ENCODE measurements at places on chromosomes 2 and 18.

DNA sequence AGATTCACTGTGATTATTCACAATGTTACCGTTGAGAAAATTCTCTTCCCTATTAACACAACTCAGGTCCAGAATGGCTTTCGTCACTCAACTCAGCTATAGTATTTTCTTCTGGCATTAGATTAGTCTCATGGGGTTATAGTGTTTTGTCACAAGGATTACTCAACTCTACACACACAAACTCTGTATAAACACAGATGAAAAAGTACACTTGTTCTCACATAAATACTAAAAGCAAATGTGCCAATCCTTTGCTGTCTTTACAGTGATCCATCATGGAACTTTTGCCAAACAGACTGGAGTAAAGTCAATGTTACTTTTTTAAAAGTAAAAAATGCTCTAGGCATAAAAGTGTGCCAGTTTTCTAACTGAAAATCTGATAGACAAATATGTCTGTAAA, 267.6 kb downstream of the RBM43 start:
- no peak for DNase-seq

DNA sequence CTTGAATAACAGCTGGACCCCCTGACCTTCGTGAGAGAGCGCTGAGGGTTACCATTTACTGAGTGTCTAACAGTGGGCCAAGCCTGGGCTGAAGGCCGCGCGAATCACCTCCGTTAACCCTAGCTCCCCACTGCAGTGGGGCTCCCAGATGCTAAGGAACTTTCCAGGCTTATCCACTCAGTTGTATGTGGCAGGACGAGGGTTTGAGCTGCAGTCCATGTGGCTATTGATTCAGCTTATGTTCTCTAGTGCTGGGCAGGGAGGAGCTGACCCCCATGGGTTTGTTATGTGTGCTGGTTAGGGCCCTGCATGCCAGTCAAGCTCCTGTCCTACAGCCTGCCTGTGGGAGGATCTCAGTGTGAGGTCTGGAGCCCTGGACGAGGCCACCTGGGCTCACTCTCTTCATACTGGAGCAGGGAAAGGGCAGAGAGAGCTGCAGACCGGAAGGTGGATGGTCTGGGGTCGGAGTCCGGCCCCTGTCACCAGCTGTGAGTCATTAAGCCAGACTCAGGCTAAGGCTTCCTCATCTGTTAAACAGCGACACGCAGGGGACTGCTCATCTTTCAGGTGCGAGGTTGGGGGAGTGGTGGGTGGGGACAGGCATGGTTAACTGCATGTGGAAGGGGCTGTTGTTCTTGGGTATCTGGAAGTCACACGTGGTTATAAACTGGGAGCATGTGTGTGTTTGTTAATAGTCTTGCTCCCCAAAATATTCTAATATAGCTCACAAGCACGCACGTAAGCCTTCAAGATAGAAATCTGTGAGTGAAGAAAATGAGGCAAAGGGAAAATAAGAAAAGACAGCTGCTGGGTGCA, 6.6 kb downstream of the PSD4 start:
- no peak for DNase-seq

DNA sequence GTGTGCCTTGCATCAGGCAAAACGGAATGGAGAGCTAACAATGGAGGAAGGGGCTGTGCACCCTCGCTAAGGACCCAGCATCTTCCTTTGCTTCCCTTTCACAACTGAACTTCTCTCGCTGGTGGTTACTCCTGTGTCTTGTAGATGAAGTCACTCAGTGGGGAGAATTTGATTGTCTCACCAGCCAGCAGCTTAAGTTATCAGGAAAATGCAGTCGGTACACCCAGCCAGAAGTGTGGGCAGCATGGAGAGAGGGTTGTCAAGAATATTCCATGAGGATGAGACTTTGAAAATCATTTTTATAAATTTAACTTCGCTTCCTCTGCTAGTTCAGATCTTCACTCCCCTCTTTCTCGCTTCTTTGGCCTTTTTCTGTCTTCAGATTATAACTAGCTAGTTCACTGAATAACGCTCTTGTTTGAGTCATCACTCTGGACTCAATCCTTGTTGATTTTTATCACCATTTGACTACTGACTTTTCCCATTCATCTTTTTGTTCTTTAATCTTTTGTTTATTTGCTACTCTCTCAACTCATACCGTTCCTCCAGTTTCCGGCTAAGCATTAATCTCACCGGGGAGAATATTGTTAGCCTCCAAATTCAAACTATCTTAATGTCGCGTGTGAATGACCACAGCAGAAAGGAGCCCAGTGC, 221.7 kb downstream of the CD226 start:
- no peak for DNase-seq

- DNase-seq = no peak
Observed at GRCh38 chr2:74050151-74050550, 65.4 kb downstream of the TET3 start.

DNA sequence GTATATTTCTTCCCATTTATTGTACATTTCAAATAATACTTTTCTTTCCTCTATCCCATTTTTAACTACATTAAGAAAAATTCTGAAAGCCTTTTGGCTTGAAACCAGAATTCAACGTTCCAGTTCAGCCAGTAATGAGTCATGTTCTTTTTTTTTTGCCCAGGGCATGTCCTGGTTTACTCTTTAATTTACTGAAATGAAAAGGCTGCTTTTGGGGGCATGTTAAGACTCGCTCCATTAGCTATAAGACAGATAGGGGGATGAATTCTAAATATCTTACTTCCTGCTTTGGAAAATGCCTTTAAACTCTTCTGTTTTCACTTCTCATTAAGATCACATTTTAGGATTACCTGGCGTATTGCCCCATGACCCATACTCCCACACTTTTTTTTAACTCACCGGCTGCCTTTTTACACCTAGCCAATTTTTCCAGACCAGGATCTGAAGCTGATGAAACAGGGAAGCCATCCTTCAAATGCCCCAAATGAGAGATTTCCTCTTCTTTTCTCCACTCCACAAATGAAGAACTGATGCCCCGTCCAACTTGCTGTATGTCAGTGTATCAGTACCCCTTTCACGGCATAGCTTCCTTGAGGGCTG, 585 bp downstream of the ABCA12 start:
- DNase-seq = peak; percentile 72

- no peak for DNase-seq
Observed at GRCh38 chr2:51293566-51294200, 261.8 kb upstream of the NRXN1 start.

DNA sequence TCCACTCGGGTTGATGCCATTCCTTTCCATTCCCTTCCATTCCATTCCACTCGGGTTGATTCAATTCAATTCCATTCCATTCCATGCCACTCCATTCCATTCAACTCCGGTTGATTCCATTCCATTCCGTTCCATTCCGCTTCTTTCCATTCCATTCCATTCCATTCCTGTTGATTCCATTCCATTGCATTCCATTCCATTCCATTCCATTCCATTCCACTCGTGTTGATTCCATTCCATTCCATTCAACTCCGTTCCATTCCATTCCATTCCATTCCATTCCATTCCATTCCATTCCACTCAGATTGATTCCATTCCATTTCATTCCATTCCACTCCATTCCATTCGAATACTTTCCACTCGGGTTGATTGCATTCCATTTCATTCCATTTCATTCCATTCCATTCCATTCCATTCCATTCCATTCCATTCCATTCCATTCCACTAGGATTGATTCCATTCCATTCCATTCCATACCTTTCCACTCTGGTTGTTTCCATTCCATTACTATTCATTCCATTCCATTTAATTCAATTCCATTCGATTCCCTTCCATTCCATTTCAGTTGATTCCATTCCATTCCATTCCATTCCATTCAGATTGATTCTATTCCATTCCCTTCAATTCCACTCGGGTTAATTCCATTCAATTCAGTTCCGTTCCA, 1141.8 kb downstream of the RPIA start:
- no peak for DNase-seq

- DNase-seq = no peak
Observed at GRCh38 chr2:88942798-88943197, 251.3 kb downstream of the RPIA start.

GRCh38 chr2:47309472-47309951, 93.4 kb upstream of the MSH2 start:
- DNase-seq = no peak

DNA sequence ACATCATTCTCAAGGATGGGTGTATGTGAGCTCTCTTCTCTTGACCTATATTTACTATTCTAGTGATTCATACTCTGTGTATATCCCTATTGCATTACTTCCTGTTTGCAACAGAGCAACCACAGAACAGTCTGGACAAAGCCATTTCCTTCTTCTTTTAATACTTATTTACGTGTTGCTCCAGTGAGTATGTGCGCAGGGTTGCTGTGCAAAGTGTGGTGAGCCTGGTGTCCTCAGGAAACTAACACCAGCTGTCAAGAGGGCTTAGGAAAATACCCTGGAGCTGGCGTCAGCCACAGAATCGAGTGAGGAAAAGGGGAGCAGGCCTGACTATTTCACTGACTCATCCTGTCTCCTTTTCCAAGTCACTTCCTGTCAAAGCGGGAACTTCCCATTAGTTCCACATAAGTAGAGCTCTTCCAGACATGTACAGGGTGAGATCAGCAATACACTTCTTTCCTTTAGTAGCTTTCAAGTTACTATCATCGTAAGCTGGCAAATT, 214.1 kb upstream of the COPS8 start:
- DNase-seq = no peak

DNA sequence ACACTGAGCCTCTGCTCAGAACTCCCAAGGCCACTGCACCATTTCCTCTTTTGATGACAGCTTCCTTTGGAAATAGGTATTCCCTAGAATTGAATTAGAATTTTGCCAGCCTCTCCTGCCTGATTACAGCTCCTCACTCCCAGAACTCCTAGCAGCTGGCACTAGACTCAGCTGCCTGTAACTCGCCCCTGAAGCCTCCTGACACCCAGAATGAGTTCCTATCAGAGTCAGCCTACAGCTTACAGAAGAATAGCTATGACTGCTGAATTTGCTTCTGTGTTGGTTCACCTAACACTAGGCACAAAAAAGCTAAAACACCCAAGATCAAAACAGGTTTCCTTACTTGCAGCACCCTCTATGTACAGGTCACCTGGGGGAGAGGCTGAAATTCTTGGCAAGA, 108.2 kb upstream of the PTPRM start:
- no peak for DNase-seq

DNA sequence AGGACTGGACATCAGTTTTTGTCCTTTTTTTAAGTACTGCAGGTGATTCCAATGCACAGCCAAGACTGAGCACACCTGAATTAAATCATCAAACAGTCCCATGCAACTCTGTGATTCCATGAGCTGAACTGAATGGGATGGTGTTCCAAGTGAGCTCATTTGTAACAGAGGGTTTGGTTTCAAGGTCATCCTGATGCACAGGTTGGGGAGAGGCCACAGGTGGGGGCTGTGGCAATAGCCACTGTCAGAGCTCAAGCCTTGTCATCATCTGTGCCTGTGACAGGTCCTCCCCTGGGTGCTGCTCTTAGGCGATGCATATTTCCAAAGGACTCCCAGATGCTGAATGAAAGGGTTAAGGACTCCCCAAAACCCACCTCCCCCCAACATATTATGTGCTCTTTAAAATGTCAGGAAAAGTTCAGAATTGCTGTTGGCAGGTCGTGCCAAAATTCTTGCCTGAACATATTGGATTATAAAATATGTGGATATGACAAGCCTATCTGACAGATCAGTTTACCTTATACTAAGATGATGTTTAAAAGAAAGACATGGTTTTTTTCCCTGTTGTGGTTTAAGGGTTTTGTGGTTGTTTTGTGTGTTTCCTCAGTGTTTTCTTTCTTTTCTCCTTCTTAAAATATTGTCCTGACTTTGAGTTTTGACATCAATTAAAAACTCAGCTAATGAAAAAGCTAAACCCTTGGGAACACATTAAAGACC, 263.5 kb upstream of the SIX2 start:
- DNase-seq = no peak
